ENCODE measurements at places on chromosomes 6 and 20. TPM values are rescaled to one million over a fixed set of nuclear protein-coding genes. Genes with fewer than 3 reads are reported as not detected.
A peak's percentile ranks its signal among the peaks of the same experiment; 100 is the strongest.

DNA sequence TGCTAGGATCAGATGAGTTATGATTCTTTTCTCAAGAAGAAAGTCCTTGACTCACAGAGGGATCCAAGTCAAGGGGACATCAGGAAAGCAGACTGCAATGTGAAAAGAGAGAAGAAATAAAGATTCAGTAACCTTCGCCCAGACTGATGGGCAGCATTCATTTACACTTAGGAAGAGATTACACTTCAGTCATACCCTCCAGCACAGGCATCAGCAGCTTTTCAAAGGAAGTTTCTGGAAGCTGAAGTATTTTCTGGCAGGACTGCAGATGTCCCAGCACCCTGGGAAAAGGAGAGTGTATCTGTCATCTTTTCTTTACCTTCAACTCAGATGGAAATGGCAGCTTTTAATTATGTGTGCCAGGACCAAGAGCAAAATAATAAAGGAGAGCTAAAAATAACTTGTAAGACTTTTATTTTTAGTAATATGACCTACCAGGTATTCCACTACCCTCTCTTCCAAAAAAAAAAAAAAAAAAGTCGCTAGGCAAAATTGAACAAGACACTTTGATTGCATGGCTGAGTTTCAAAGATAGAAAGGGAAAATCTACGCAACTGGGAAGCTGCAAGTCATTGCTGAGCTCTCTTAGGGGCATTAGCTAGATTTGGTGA lies 712.1 kb downstream of the EPM2A start:
- no peak for DNase-seq

DNA sequence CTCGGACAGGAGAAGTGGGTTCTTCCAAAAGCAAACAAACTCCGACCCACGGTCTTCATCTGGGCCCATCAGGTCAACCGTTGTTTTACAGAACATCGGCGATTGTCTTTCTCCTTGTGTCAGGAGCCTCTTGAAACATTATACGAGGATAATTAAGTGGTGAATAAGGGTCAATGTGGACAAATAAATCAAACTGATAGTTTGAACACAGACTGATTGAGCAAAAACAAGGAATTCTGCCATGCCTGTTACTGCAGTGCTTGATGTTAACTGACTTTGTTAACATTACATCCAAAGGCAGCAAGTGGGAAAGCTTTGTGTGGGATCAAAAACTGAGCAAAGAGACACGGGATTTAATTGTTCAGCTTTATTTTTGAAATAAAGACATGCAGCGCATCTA lies 101.1 kb upstream of the IFNGR1 start:
- no peak for DNase-seq

DNA sequence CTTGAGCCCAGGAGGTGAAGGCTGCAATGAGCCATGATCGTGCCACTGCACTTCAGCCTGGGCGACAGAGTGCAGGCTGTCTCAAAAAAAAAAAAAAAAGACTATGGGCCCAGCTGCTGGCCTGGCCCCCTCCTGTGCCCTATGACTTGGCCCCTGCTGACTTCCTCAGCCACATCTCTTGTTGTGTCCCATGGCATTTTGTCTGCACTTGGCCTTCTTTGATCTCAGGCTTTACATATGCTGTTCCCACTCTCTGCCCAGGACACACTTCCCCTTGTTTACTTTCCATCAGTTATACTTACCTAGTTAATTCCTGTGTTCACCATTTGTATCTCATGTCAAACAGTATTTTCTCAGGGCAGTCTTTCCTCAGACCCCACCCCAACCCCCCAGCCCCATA lies 44.5 kb downstream of the RPRD1B start:
- no peak for DNase-seq

- DNase-seq = no peak
Observed at GRCh38 chr6:112237595-112237994, 16.8 kb downstream of the LAMA4 start.

DNA sequence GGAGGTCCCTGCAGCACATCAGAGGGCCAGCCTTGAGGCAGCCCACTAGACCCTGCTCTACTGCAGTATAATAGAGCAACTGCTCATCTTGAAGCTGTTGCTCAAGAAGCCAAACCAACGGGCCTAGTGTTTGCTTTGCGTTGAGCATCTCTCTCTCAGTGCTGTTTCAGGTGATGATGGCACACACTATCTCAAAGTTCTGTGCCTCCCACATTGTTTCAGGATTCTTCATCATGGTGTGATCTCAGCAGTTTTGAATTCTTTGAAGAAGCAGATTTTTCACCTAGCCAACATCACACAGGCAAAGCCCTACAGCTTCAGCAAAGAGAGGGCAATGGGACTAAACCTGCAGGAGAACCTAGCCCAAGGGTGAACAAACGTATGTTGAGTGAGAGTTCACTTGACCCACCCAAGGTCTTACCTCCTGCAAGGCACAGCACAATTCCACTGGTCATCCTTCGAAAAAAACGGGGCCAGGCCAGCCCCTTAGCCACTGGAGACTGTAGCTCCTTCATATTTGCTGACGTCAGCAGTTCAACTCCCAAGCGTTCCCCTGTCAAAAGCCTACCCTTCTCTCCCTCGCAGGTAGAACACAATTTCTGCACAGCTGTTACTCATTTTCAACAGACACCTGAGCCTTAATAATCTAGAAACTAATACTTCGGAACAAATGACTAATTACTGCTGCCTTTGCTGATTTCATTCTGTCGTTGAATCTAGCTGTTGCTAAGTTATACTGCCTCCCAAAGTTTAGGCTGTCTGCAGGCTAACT lies 15.8 kb downstream of the MYB start:
- DNase-seq = no peak

GRCh38 chr6:35496036-35496840 lies 641 bp downstream of the TEAD3 start:
- peak; percentile 73 for DNase-seq

- no peak for DNase-seq
Observed at GRCh38 chr6:135002974-135003703, 51.5 kb downstream of the HBS1L start.

- DNase-seq = peak; percentile 23
Observed at GRCh38 chr20:62234339-62234738, 4.0 kb upstream of the OSBPL2 start.

GRCh38 chr6:87558446-87558845 lies 31.3 kb downstream of the RARS2 start:
- no peak for DNase-seq

GRCh38 chr6:35691027-35691824 lies 2.5 kb upstream of the FKBP5 start:
- DNase-seq = no peak

GSTA3 gene
- polyA plus RNA-seq = not detected

CHRNA4 gene
- not detected for polyA plus RNA-seq

ESR1 gene
- polyA plus RNA-seq = 4.5 TPM

VSX1 gene
- not detected for polyA plus RNA-seq

All from cardiac muscle cell (in vitro differentiated cells and primary cell).